ENCODE measurements at places on chromosomes 2 and 18.
A peak's percentile ranks its signal among the peaks of the same experiment; 100 is the strongest.

GRCh38 chr18:38257661-38258060, 692.1 kb upstream of the CELF4 start:
- H3K4me3 ChIP-seq, result no peak overlapping the region
- no peaks in the 10 kb centered on the region for H3K4me1 ChIP-seq
- no peak for DNase-seq
- H3K27ac ChIP-seq, result no peak overlapping the region
- no peaks in the 10 kb centered on the region for H3K27me3 ChIP-seq

DNA sequence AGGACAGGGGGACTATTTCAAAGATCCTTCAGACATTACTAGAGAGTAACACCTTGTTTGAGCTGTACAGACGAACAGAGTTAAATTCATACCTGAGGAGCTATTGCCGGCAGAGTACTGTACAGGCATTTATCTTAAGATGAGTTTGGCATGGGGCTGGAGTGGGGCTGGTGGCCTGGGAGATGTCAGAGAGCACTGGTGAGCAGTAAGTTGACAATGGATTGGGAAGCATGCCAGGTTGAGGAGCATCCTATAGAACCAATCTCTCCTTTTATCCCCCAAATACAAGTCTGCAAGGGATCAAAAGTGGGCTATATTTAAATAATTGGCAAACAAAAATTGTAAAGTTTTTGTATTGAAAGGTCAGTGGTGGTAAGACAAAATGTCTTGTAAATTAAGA, 58.6 kb downstream of the ADCYAP1 start:
- H3K4me1 ChIP-seq, result no peaks in the 10 kb centered on the region
- no peak overlapping the region for H3K27ac ChIP-seq
- H3K36me3 ChIP-seq, result no peaks in the 10 kb centered on the region

DNA sequence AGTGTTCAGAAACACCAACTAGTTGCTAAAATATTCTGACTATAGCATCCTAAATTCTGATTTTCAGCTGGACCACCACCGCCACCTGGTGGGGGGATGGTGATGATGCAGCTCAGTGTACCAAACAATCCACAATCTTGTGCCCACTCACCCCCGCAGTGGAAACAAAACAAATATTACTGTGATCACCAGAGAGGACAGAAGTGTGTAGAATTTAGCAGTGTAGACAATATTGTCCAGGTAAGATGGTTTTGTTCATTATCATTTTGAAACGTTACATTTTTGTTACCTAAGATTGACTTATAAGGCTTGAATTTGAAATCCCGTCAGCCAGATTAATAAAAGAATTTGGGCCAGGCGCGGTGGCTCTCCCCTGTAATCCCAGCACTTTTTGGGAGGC, 31.7 kb upstream of the UBXN4 start:
- H3K4me1 ChIP-seq, result peaks cover 3% of the 10 kb centered on the region
- H3K27ac ChIP-seq, result no peak overlapping the region
- H3K4me3 ChIP-seq, result no peak overlapping the region

GRCh38 chr18:79410171-79410641, 14.5 kb downstream of the NFATC1 start:
- no peak overlapping the region for H3K27ac ChIP-seq
- H3K27me3 ChIP-seq, result no peaks in the 10 kb centered on the region
- no peak for DNase-seq
- H3K4me1 ChIP-seq, result peaks cover under 1% of the 10 kb centered on the region
- H3K36me3 ChIP-seq, result peaks cover 27% of the 10 kb centered on the region

DNA sequence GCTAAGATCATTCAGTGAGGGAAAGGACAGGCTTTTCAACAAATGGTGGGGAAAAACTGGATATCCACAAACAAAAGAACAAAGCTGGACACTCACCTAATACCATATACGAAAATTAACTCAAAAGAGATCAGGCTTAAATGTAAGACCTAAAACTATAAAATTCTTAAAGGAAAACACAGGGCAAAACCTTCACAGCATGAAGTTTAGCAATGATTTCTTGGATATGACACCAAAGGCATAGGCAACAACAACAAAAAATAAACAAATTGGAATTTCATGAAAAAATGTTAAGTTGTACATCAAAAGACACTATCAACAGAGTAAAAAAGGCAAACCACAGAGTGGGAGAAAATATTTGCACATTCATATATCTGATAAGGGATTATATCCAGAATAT, 28.3 kb downstream of the PIAS2 start:
- no peak overlapping the region for H3K27ac ChIP-seq
- no peaks in the 10 kb centered on the region for H3K36me3 ChIP-seq
- no peaks in the 10 kb centered on the region for H3K27me3 ChIP-seq

GRCh38 chr18:79400091-79400590, 4.4 kb downstream of the NFATC1 start:
- H3K4me1 ChIP-seq, result peaks cover 78% of the 10 kb centered on the region
- no peaks in the 10 kb centered on the region for H3K27me3 ChIP-seq
- peak; percentile 19 for DNase-seq
- no peaks in the 10 kb centered on the region for H3K36me3 ChIP-seq
- peak overlapping the region; percentile 89 for H3K27ac ChIP-seq
- peak overlapping the region; percentile 93 for H3K4me3 ChIP-seq

GRCh38 chr2:61266632-61267505, 104.9 kb downstream of the C2orf74 start:
- DNase-seq, result no peak
- no peaks in the 10 kb centered on the region for H3K27me3 ChIP-seq
- H3K27ac ChIP-seq, result no peak overlapping the region
- H3K4me1 ChIP-seq, result no peaks in the 10 kb centered on the region

DNA sequence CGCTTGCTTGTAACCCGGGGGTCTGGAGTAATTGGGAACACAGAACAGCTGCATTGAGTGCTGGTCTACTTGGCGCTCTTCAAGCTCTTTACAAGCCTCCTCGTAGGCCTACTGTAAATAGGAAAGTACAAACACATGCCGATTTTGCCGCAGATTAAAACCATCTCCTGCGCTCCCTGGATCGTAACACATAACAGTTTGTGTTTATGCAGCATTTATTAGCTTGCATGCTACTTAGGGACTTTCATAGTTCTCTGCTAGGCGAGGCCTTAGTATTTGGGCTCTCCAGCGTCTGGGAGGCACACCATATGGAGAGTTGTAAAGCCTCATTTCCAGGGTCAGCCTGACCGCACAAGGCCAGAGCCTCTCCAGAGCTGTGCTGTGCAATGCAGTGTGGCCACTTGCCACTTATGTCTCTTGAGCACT, 84.0 kb upstream of the HAAO start:
- no peak overlapping the region for H3K4me3 ChIP-seq
- no peaks in the 10 kb centered on the region for H3K36me3 ChIP-seq
- H3K27ac ChIP-seq, result peak overlapping the region; percentile 84
- H3K4me1 ChIP-seq, result peaks cover 52% of the 10 kb centered on the region
- H3K27me3 ChIP-seq, result no peaks in the 10 kb centered on the region

- H3K4me1 ChIP-seq, result peaks cover 6% of the 10 kb centered on the region
- no peaks in the 10 kb centered on the region for H3K36me3 ChIP-seq
- no peak overlapping the region for H3K27ac ChIP-seq
Measured at GRCh38 chr18:32549248-32550110, 78.8 kb upstream of the GAREM1 start.

DNA sequence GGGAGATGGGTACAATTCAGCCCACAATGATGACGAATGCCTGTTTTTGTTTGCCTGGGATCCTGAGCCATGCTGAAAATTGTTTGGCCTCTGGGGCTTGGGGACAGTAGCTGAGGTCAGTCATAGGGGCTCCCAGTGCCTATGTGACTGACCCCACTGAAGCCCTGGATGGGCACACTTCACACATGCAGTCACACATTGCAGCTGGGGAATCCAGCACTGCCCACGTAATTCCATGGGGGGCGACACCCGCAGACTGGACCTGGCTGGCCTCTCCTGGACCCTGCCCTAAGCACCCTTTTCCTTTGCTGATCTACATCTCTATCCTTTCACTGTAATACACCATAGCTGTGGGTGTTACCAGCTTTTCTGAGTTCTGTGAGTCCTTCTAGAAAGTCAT, 295.2 kb upstream of the HS6ST1 start:
- no peaks in the 10 kb centered on the region for H3K4me1 ChIP-seq
- H3K27ac ChIP-seq, result no peak overlapping the region
- no peaks in the 10 kb centered on the region for H3K27me3 ChIP-seq
- no peaks in the 10 kb centered on the region for H3K36me3 ChIP-seq
- DNase-seq, result no peak

GRCh38 chr18:58310517-58310916, 266.5 kb downstream of the NEDD4L start:
- no peak overlapping the region for H3K4me3 ChIP-seq
- peaks cover 18% of the 10 kb centered on the region for H3K4me1 ChIP-seq
- no peaks in the 10 kb centered on the region for H3K36me3 ChIP-seq
- H3K27ac ChIP-seq, result no peak overlapping the region
- no peaks in the 10 kb centered on the region for H3K27me3 ChIP-seq

GRCh38 chr2:237073552-237073951, 12.1 kb upstream of the COPS8 start:
- no peak overlapping the region for H3K4me3 ChIP-seq
- no peaks in the 10 kb centered on the region for H3K36me3 ChIP-seq

DNA sequence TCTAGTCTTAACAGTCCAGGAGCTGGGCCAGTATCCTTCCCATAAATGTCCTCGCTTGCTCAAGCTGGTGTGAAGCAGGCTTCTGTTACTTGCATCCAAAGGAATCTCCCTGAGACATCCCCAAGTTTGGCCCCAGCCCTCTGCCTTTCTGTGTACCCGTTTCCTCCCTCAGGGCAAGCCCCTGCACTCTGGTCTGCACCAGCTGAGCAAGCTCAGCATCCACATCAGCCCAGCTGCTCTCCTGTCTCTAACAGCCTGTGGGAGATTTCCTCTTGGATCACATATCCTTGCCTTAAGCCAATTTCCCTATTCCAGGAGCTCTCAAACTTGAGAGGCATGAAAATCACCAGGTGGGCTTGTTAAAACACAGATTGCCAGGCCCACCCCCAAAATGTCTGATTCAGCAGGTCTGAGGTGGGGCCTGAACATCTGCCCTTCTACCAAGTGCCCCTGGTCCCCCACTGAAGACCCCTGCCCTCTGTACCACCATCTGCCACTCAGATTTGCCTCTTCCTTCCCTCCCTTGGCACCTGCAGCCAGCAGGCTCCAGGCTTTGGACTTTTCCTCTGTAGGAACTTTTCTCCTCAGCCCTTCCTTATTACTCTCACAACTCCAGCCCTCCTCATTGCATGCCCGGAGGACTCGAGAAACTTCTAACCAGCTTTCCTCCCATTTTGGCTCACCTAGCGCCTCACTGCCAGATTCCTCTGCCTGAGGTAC, 32.1 kb downstream of the REEP1 start:
- H3K27me3 ChIP-seq, result no peaks in the 10 kb centered on the region
- no peaks in the 10 kb centered on the region for H3K36me3 ChIP-seq
- H3K4me3 ChIP-seq, result no peak overlapping the region
- DNase-seq, result no peak
- peaks cover 12% of the 10 kb centered on the region for H3K4me1 ChIP-seq
- H3K27ac ChIP-seq, result no peak overlapping the region

- H3K4me3 ChIP-seq, result no peak overlapping the region
- no peak for DNase-seq
- no peaks in the 10 kb centered on the region for H3K36me3 ChIP-seq
- no peaks in the 10 kb centered on the region for H3K27me3 ChIP-seq
Measured at GRCh38 chr18:62339106-62339988, 14.2 kb downstream of the TNFRSF11A start.

DNA sequence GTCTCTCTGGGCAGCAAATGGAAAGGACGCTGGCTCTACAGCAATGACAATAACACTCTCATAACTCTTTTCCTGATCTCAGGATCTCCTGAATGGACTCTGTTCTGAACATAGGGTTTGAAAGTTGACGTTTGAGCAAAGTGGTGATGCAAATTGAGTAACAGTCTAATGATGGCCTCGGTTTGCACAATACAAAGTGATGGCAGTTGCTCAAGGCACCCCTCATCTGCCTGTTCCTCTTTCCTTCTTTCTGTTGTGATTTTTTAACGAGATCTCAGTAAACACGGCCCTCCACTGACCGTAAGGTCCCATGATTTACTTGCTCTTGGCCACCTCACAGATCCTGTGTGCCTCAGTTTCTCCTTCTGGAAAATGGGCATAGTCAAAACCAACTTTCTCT, 303.6 kb downstream of the SLC8A1 start:
- no peaks in the 10 kb centered on the region for H3K36me3 ChIP-seq
- H3K4me1 ChIP-seq, result no peaks in the 10 kb centered on the region
- DNase-seq, result no peak
- no peak overlapping the region for H3K27ac ChIP-seq
- no peaks in the 10 kb centered on the region for H3K27me3 ChIP-seq

- H3K4me1 ChIP-seq, result no peaks in the 10 kb centered on the region
- H3K36me3 ChIP-seq, result no peaks in the 10 kb centered on the region
- no peak overlapping the region for H3K27ac ChIP-seq
- H3K4me3 ChIP-seq, result no peak overlapping the region
- no peaks in the 10 kb centered on the region for H3K27me3 ChIP-seq
- no peak for DNase-seq
Measured at GRCh38 chr2:101135412-101136296, 15.5 kb downstream of the TBC1D8 start.

GRCh38 chr2:23953625-23954024, 13.4 kb downstream of the UBXN2A start:
- H3K27ac ChIP-seq, result no peak overlapping the region
- H3K27me3 ChIP-seq, result no peaks in the 10 kb centered on the region
- peaks cover 10% of the 10 kb centered on the region for H3K36me3 ChIP-seq
- H3K4me1 ChIP-seq, result no peaks in the 10 kb centered on the region
- no peak overlapping the region for H3K4me3 ChIP-seq

GRCh38 chr2:171470129-171470528, 36.1 kb downstream of the DCAF17 start:
- DNase-seq, result no peak
- peaks cover 75% of the 10 kb centered on the region for H3K36me3 ChIP-seq
- no peak overlapping the region for H3K27ac ChIP-seq
- no peaks in the 10 kb centered on the region for H3K4me1 ChIP-seq
- no peak overlapping the region for H3K4me3 ChIP-seq

DNA sequence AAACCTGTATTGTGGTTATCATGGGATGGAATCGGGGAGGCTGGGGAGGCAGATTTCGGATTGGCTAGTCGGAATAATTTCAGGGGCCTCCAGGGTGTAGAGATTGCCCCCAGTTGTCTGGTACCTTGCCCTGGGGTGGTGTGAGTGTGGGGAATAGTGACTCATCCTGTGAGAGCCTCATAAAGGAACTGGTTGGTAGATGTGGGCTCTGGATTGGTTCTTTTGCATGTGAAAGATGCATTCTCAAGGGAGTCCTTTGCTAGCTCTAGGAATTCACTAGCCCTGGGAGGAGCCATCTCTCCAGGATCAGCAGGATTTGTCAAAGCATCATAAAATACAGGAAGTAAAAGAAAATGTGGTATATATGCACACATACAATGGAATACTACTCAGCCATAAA, 331.6 kb downstream of the SETBP1 start:
- no peaks in the 10 kb centered on the region for H3K36me3 ChIP-seq
- peaks cover 31% of the 10 kb centered on the region for H3K4me1 ChIP-seq
- H3K27me3 ChIP-seq, result no peaks in the 10 kb centered on the region
- DNase-seq, result no peak
- no peak overlapping the region for H3K4me3 ChIP-seq

GRCh38 chr2:189018631-189019030, 44.5 kb downstream of the COL3A1 start:
- no peaks in the 10 kb centered on the region for H3K36me3 ChIP-seq
- no peak for DNase-seq
- H3K4me3 ChIP-seq, result no peak overlapping the region
- no peak overlapping the region for H3K27ac ChIP-seq
- H3K4me1 ChIP-seq, result peaks cover 12% of the 10 kb centered on the region

Data from esophagus squamous epithelium (tissue), 5 donors.